ENCODE measurements at places on chromosomes 3 and 15.

DNA sequence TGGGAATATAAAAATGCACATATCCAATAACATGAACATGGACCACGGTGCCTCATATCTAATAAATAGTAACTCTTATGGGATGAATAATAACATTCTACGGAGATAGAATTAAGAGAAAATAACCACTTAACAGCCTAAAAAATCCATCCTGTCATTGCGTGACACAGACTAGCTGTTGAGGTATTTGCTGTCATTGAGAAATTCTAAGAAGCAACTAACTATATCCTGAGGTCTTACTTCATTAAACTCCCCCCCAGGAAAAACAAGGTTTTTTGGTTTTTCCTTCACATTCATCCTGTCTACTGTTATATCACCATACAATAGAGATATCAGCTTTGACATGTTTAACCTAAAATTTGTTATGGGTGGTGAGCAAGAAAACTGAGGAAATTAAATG is 14.3 kb downstream of the CEP152 start:
- no peak for DNase-seq

DNA sequence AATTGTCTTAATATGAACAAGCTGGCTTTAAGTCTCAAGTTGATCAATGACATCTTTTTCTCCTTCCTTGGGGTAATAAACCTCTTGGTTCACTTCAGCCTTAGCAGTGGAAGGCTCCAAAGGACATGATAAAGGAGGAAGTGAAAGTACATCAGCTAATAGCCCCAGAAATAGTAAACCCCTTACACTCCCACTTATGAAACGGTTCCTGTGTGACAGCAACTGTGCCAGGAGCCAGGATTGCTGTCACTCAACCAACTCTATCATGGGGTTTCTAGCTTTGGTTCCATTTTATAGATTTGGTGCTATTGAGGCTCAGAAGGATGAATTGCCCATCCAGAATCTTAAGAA is 216.7 kb downstream of the ABHD5 start:
- no peak for DNase-seq

- no peak for DNase-seq
Measured at GRCh38 chr15:70723927-70724326, 39.4 kb downstream of the UACA start.

GRCh38 chr3:56782906-56783305 is 18.8 kb downstream of the ARHGEF3 start:
- DNase-seq, result no peak

- DNase-seq, result no peak
Measured at GRCh38 chr15:85518979-85519761, 138.8 kb downstream of the AKAP13 start.

DNA sequence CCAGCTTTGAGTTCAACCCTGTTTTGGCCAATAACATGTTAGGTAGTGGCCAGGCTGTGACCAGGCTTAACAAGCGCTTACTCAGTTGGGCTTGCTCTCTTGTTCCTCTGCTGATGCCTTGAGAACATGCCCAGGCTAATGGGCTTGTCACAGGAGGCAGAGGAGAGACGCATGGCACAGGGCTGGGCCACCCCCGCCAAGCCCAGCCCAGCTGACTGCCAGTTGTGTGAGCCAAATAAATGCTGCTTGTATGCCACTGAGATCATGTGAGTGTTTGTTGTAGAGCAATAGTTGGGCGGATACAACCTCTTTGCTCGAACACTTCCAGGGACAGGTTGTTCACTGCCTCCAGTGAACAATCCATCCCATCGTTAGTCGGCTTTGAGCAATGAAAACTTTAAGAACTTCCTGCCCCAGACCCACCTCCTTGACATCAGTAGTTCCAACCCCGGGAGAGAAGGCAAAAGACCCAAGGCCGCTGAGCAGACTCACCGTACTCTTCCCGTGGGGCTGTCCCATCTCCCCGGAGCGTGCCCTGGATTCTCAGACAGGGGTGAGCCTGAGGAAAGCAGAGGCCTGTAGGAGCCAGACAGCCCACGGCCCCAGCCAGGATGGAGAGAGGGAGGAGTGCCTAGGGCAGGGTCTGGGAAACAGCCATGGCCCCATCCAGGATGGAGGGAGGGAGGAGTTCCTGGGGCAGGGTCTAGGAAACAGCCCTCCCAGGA is 4.1 kb downstream of the PLA2G4F start:
- no peak for DNase-seq

DNA sequence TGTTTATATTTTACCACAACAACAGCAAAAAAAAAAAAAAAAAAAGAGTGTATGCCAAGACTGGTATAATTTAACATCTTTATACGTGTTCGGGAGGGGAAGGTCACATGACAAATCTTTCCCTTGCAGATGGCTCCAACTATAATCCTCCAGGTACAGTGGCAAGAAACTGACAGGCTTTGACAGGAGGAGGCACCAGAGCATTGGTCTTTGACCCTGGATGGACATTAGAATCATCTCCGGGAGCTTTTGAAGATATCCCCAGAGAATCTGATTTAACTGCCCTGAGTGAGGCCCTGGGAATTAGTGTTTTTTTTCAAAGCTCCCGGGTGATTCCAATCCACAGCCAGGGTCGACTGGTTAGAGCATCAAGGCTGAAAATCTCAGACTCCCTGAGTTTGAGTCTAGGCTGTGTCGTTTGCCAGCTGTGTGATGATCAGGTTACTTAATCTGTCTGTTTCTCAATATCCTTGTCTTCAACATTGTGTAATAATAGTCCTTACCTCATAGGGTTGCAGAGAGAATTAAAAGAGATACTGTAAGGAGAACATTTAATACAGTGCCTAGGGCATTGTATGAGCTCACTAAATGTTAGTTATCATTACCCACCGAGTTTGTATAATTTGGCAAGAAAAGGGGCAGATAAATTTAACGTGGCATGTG is 8.9 kb upstream of the SEMA5B start:
- no peak for DNase-seq

Data from nucleus accumbens (tissue), 56 donors.